ENCODE measurements at places on chromosomes 16 and 17.

GRCh38 chr17:74134991-74135390 is 68.5 kb upstream of the RPL38 start:
- no peak for DNase-seq

- no peak for DNase-seq
Measured at GRCh38 chr16:65773301-65773874, 593.1 kb upstream of the CDH5 start.

DNA sequence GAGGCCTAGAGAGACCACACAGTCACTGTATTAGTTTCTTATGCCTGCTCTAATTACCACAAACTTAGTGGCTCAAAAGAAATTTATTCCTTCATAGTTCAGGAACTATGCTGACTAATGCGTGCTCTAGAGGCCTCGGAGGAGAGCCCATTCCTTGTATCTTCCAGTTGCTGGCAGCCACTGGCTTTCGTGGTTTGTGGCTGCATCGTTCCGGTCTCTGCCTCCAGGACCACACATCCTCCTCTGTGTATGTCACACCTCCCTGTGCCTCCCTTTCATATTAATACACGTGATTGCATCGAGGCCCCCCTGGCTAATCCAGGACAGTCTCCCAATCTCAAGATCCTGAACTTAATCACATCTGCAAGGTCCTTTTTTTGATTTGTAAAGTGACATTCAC is 16.9 kb upstream of the MYLK3 start:
- DNase-seq: no peak

DNA sequence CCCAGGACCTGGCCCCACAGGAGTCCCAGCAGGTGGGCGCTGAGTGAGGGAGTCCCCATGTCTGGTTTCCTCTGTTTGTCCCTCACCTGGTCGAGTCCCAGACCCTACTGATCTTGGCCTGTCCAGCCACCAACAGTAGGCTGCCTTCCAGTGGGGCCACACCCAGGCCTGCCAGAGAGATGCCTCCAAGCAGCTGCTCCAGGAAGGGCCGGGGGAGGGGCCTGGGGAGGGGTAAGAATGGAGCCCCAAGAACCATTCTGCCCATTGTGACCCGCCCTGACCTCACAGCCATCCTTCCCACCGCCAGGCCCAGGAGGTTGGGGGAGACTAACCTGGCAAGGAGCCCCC is 736 bp downstream of the SPATA20 start:
- no peak for DNase-seq

- DNase-seq: peak; percentile 87
Measured at GRCh38 chr17:7589204-7589868, 558 bp downstream of the SOX15 start.

DNA sequence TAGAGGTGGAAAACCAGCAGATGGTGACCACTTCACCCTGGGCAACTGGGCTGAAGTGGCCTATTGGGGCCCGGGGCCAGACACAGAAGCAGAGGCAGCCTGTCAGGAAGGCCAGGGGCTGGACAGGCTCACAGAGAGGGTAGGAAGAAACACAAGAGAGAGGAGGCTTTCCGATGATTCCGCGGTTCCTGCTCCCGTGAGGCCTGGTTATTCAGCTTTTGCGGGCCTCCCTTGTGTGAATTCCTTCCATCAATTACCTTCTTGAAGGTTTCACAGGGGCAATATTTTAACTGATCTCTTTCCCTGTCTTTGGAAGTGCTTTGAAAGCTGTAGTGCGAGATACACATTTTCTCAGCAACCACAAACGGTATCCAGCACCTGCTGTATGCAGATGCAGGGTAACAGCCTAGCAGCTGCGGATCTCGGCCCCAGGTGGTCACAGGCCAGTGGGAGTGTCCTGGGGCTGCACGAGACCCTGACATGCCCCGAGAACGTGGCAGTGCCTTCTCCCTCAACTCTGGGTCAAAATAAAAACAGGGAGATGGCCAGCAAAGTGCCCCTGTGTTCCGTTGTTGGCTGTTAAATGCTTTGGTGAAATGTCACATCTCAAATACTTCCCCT is 11.6 kb upstream of the CMIP start:
- DNase-seq: no peak

DNA sequence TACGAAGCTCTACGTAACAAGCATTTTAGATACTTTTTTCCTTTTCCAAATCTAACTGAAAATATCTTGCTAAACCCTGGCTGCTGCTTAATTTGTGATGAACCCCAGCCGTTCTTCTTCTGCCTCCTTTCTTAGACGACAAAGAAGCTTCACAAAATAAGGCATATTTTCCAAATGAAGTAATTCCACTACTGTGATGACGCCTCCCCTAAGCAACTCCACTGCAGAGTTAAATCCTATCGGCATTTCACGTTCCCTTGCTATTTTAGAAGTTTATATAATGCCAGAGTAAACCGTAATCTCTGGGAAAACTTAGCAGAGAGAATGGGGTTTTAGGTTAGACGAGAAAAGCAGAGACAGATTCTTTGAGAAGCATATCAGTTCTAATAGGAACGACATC is 683.1 kb upstream of the SALL1 start:
- DNase-seq: no peak

DNA sequence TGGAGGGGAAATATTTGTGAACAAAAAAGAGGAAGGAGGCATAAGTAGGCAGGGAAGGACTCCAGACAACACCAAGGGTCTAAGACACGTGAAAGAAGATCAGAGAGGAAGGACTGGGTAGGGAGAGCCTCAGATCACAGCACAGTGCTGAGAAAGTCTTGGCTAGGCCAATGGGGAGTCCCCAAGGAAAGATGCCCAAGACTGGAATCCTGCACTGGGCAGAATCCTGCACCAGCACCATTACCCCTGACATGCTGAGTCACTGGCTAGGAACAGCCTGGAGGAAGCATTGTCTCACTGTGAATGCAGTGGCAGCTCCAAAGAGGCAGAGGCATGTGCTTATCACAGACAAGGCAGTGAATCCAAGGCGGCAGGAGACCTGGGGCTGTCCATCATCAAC is 19.2 kb downstream of the CLEC19A start:
- no peak for DNase-seq

GRCh38 chr16:191831-192230 is 11.6 kb downstream of the HBQ1 start:
- DNase-seq: no peak

DNA sequence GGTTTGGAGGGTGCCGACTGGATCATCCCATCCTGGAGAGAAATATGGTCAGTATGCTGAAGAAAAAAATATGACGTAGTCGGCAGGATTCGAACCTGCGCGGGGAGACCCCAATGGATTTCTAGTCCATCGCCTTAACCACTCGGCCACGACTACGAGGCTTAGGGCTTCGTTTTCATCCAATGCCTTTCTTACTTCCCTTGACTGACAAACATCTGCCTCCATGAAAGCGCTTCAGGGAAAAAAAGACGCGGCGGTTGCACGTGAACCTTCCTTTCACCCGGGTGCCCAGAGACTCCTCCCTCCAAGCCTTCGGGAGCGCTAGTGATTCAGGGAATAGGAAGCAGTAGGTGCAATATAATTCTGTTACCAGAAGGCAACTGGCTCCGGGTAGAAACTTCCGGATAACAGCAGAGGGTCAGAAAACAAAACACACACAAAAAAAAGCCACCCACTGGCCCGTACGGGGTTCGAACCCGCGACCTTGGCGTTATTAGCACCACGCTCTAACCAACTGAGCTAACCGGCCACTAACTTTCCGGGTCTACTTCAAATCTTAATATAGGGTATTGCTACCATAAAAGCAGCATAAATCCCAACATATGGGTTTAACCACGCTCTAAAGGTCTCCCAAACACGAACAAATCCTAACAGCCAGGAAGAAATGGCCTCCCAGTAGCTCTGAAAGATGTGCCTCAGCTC is 16.3 kb upstream of the AURKB start:
- DNase-seq: peak; percentile 87

DNA sequence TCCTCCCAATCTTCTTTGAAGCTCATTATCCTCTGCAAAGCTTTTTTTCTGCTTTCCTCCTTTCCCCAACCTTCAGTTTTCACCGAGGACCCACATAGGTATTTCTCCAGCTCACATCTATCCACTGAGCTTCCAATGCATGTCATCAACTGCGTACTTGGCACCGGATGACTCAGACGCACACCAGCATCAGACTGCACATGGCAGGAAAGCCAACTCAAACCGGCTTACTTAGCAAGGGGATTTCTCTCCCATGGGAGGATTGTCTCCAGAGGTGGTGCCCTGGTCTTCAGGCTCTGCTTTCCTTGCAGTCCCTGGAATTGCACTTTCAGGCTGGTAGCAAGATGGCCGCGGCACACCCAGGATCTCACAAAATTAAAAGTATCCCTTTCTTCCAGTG is 1.7 kb upstream of the AKTIP start:
- no peak for DNase-seq

GRCh38 chr16:8935989-8936388 is 27.7 kb downstream of the USP7 start:
- DNase-seq: no peak

- DNase-seq: no peak
Measured at GRCh38 chr17:40453881-40454612, 10.8 kb downstream of the IGFBP4 start.

- peak; percentile 7 for DNase-seq
Measured at GRCh38 chr16:49586466-49587450, 213.2 kb downstream of the C16orf78 start.

- DNase-seq: no peak
Measured at GRCh38 chr16:86381491-86381890, 128.8 kb upstream of the FOXF1 start.

- peak; percentile 72 for DNase-seq
Measured at GRCh38 chr16:88743693-88744576, 37.6 kb downstream of the CTU2 start.
